ENCODE measurements at places on chromosomes 2 and 18.
A peak's percentile ranks its signal among the peaks of the same experiment; 100 is the strongest.

DNA sequence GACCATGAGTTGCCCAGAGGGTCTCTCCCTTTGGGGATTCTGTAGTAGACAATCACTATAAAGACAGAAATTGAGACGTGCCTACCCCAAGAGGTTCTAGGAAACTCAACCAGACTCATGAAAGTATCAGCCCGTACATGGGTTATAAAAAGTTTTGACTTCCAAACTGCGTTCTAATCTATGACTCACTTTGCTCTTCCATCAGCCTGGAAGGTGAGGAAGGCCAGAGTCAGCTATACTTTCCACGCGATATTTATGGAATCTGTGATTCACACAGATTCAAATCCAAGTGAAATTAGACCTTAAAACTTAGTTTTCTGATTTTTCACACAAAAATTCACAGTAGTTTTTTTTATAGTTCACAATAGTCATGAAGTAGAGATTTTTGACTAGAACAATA is 7.7 kb upstream of the LYPD1 start:
- DNase-seq: peak; percentile 60

DNA sequence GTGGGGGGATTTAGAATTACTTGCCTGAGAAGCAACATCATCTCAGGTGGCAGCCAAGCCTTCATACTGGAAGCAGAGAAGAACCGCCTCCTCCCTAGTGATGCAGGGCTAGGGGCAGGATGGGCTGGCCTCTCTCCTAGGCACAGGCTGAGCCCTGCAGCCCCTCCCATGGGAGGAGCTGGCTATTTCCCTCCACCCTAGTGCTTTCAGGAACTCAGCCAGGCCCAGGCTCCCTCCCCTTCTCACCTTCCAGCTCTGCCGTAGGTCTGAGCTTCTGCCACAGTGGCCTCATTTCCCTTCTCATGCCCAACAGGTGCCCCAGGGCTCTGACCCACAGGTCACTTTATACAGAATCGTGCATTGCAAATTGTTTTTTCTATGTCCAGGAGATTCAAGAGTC is 31.0 kb downstream of the CENPA start:
- DNase-seq: no peak

DNA sequence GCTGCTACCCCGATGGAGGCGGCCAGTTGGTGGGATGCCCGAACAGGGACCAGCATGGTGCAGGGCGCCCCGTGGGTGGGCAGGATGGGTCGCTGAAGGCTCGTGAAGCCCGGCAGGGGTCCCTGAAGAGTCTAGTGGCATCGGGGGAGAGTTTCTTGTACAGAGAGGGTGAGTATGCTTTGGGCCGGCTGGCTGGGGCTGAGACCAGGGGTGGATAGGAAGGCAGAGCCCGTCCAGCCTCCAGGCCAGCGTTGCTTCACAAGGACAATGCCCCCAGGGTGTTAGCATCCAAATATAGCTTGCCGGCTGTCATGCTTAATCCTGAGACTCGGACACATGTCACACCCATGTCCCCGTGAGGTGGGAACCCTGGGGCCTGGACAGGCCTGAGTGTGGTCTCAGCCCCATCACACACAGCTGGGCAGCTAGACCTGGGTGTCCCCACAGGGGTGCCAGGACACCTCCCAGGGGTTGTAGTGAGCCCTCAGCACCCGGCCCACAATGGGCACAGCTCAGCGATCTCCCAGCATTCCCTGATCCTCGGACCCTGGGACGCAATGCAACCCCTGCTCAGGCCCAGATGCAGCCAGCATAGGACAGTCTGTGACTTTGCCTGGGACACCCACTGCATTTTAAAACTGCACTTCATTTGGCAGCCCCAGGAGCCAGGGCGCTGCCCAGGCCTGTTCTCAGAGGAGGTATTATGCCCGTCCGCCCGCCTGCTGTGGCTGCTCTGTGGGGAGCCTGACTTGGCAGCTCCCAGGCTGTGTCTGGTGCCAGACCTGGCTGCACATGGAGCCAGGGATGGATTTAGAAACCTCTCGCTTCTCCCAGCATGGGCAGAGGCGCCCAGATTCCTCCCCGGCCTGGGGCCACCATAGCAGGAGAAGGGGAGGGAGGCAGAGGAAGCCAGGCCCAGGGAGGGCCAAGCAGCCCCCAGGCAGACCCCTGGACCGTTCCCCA is 36.4 kb downstream of the RAMP1 start:
- peak; percentile 43 for DNase-seq

GRCh38 chr2:6878549-6878948 is 972 bp downstream of the RSAD2 start:
- DNase-seq: no peak

DNA sequence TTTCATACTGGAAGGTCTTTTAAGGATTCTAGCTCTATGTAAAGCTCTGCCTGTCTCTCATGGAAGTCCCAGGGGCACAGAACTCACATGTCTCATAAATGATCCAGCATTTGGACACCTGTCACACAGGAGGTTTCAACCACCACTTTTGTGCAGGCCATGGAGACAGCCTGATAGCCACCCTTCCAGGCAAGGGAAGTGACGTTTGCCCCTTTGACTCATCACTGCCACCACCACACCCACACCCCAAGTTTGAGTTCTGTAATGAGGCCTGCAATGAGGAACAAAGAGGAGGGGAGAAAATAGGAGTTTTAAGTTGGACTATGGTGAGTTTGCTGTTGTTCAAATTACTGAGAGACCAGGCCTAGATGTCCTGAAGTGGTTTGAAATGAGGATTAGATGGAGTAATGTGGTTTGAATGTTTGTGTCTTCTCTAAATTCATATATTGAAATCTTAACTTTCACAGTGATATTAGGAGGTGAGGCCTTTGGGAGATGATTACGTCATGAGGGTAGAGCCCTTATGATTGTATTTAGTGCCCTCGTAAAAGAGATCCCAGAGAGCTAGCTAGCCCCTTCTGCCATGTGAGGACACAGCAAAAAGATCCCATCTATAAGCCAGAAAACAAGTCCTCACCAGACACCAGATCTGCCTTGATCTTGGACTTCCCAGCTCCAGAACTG is 175.3 kb upstream of the EPHA4 start:
- no peak for DNase-seq

DNA sequence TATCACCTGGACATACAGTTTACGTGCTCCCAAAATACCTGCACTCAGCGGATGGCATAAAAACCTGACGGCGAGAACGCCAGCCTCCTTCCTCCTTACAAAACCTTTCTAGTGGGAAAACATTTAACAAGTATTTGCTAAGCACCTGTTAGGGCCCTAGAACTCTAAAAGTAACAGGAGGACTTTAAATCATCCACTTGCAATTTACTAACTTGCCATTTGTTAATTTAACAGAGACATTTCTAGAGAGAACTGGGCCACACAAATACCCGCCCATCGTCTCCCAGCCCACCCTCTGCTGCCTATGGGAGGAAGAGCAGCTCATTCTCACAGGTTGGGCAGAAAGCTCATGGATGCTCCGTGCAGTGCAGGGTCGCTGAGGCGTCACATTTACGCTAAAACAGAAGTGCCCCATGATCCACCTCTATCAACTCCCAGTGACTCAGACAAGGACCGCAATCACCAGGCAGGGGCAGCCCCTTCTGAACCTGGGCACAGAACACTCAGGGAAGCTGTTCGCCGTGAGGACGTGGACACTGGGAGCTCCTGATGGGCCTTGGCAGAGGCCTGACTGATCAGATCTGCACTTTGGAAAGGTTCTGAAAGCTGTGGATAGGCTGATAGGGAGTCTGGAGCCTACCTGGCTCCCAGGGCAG is 106.9 kb downstream of the HDAC4 start:
- no peak for DNase-seq

DNA sequence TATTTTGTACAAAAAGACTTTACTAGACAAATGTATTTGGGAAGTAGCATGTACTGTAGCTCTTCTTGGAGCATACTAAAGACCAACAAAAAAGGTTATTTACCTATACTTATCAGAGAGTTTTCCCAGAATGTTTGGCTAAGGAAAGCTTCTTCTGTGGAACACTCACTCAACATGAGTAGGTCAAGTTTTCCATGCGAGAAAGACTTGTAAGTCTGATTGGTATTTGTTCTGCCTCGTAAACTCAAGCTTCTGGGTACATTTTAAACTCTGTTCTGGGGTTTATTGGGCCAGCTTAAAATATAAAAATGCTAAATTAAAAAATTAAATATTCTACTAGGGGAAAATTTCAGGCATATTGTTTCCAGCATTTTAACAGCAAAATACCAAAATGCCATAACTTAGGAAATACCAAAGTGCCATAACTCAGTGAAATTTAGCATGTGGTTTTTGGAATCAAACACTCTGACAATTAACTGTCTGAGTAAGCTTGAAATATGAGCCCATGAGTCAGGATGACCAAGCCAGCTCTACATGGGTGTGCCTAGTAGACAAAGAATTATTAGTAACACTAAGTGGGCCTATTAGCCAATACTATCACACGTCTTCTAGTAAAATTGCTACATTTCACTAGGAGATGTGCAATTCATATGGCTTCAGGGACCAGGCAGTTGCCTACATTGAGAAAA is 47.3 kb upstream of the SERPINE2 start:
- DNase-seq: peak; percentile 97

DNA sequence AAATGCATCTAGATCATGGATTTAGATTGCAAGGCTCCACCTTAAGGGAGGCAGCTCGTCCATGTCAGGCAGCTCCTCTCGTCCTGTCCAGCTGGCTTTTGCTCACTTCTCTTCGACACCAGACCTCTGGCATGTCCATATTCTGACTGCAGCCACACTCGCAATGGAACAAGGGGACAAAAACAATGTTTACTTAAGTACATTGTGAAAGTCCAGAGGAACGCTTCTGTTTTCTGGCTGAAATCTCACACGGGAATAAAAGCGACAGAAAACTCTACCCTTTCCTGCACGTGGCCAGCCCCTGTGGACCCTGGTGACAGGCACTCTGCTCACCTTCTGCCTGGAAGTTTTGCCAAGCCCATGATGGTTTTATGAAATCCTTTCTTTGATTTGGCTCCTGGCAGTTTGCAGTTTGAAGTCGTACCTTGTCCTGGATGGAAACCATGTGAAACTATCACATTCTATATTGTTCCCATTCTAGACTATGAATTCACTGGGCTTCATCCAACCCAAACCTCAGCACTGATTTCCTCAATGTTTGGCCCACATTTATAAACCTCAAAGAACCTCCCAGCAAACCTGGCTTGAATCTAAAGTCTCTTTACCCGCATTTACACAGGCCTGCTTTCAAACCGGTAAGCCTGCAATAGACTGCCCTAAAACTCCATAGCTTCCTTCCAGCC is 134.3 kb upstream of the PIEZO2 start:
- no peak for DNase-seq

GRCh38 chr18:45621061-45621511 is 5.8 kb downstream of the SLC14A2 start:
- DNase-seq: peak; percentile 51

DNA sequence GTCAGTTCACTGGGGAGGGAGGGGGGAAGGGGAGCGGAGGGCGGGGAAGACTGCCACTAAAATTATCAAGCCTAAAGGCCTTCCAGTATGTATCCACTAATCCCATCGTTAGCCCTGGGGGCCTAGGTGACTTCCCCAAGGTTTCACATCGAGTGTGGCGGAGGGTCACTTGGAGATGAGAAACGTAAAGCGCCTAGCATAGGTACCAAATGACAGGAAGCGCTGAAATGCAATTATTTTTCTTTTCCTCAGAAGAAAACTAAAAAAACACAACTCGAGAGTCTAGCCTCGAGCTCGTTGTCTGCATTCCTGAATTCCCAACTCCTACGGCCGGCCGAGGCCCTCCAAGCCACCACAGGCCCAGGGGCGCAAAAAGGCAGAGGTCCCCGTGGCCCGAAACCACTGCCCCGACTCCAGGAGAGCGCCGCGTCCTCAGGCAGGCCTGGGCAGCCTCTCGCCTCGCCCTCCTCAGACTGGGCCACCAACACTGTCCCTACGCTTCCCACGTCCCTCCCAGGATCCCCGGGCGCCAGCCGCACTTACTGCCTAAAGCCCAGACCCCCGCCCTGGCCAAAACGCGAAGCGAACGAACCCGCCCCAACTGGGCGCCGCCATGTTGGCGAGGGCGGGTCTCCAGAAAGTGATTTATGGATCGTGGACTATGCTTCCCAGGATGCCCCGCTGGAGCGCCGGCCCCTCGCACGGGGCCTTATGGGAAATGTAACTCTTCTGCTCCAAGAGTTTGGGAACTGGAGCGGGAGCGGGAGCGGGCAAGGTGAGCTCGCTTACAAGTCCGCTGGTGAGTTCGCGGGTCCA is at the start of gene USP40:
Gene USP40 (minus strand): TSS at position 642 of the 816 bp plus-strand sequence. CDS start 1,228 bp downstream, outside the sequence.
- DNase-seq: peak; percentile 92

- DNase-seq: no peak
Measured at GRCh38 chr2:116160657-116161056, 1653.8 kb upstream of the DDX18 start.

DNA sequence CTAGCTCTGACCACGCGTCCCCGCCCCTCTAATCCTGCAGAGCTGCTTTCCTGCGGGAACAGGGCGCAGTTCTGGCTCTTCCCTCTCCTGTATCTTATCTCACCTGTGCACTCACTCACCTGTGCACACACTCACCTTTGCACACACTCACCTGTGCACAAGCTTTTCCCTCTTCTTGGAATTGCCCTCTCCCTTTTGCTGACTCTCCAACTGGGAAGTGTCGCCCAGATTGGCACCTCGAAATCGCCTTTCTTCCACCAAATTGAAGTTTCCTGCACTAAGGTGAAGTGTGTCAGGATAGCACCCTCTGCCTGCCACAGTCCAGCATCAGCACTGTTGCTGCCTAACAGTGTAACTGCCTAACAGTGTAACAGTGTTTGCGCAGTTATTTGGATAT is 566 bp upstream of the CMPK2 start:
- peak; percentile 22 for DNase-seq

- no peak for DNase-seq
Measured at GRCh38 chr2:184338771-184339170, 259.6 kb upstream of the ZNF804A start.

- no peak for DNase-seq
Measured at GRCh38 chr18:5198311-5198710, 1.3 kb upstream of the AKAIN1 start.

DNA sequence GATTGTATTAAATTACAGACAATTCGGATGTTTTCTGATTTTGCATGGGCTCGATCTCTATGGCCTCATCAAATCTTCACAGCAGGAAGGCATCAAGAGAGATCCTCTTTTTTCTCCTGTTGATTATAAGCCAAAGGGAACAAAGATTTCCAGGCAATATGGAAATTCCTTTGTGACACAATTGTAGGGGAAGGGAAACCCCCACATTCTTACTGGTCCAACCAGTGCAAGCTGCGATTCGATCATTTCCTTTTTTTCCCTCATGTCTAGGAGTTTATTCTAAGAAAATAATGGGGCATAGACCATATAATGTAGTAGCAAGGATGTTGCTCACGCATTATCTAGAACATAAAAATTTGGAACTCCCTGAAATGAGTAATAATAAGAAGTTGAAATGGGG is 87.7 kb downstream of the LYPD6 start:
- no peak for DNase-seq

DNA sequence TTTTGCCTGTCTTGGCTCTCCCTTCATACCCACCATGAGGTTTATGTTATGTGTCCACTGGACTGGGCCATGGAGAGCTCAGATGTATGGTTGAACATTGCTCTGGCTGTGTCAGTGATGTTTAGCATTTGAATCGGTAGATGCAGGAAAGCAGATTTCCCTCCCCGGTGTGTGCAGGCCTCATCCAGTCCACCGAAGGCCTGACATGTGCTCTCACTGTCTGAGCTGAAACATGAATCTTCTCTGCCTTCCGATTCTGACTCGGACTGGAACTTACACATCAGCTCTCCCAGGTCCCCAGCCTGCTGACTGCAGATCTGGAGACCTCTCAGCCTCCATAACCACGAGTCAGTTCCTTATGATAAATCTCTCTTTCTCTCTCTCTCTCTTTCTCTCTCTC is 72.4 kb upstream of the SLC66A3 start:
- no peak for DNase-seq
